ENCODE measurements at places on chromosomes 12 and 14.

DNA sequence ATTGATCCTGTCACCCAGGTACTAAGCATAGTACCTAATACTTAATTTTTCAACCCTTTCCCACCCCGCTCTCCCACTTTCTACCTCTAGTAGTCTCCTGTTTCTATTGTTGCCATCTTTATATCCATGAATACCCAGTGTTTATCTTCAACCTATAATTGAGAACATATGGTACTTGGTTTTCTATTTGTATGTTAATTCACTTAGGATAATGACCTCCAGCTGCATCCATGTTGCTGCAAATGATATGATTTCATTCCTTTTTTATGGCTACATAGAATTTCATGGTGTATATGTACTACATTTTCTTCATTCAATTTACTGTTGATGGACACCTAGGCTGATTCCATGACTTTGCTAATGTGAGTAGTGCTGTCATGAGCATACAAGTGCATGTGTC, 547.3 kb upstream of the NOVA1 start:
- DNase-seq = no peak

DNA sequence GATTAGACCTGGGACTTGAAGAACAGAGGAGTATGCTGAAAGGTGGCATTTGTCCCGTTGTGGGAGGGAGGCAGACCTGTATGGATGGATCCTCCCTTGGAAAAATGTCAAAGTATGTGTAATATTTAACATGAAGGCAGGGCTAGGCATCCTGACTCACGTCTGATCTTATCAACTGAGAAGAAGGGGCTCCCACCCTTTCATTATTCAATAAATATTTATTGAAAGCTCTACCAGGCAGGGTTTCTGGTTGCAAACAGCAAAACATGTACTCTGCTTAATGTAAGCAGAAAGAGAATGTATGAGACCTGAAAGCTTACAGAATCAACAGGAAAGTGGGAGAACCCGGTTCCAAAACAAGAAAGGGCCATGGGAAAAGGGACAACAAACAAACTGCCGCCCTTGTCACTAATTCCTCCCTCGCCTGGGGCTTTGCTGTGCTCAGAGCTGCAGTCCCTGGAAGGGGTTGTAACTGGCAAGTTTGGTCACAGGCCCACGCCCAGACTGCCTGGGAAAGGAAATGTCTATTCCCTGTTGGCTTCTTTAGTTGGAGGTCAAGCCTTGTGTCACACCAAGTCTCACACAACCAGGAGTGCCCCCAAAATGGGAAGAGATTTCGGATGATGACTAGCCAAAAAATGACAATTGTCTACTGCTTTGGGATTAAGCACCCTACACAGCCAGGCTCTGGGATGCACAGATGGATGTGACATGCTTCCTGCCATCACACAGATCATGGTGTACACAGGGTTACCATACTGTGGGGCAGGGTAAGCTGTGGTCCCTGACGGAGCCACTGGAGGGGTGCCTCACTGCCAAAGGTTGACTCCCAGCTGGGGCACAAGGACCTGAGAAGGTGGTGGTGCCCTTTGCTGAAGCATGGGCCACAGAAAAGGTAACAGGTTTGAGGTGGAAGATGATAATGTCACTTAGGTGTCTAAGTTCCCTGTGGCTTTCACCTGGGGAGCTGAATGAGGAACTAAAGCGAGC, 36.8 kb downstream of the RAB35 start:
- DNase-seq = no peak

GRCh38 chr12:108717243-108717642, 14.1 kb downstream of the CORO1C start:
- DNase-seq = no peak

- DNase-seq = no peak
Measured at GRCh38 chr14:61321385-61322010, at the start of gene PRKCH. TSS of gene PRKCH (plus strand) at chr14:61321579. CDS start at chr14:61322102, 523 bp downstream.

DNA sequence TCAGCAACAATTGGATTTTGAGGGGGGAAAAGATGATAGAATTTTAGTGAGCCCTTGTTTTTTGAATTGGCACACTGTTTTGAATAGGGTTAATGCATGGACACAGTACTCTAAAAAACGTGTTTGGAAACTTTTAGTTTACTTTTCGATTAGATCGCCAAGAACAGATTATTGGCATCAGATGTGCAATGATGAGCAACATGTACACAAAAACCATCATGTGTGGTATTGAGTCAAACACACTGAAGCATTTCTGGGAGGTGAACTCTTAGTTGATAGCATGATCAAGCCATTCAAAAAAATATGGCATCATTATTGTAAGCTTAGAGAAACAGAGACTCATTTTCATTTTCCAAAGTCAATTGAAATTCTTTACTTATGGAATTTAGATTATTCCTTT, 329.2 kb downstream of the ADAMTS20 start:
- DNase-seq = no peak

DNA sequence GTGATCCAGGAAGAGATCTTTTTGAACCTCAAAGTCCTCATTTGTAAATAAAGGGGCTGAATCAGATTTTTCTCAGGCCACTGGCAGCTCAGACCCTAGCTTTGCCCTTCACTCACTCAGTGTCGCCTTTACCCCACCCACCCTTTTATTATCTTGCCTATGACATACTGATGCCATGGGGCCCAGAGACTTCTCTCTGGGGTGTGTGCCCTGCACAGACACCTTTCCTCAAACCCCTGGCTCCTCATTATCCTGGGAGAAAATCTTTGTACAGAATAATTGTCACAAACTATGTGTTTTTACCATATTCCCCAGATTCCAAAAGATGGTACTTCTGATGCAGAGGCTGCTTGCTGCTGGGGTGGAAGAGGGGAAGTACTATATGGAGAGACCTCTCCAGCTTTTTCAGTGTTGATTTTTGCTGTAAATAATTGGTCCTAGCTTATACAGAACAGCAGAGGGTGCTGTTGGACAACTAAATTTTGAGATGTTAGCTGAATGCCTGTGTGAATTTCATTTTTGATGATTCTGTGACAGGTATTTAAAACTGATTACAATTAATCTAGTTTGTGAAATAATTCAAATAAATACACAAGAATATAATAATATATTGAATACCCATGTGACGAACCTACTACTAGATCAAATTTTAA, 53.9 kb upstream of the DCD start:
- DNase-seq = peak; percentile 38

GRCh38 chr12:47360771-47361388, 281.1 kb upstream of the AMIGO2 start:
- no peak for DNase-seq

- no peak for DNase-seq
Measured at GRCh38 chr12:115190010-115190770, 506.2 kb upstream of the TBX3 start.

GRCh38 chr14:68439676-68440075, 353.2 kb downstream of the ZFP36L1 start:
- DNase-seq = no peak

GRCh38 chr14:32013083-32013482, 64.0 kb upstream of the ARHGAP5 start:
- DNase-seq = no peak

DNA sequence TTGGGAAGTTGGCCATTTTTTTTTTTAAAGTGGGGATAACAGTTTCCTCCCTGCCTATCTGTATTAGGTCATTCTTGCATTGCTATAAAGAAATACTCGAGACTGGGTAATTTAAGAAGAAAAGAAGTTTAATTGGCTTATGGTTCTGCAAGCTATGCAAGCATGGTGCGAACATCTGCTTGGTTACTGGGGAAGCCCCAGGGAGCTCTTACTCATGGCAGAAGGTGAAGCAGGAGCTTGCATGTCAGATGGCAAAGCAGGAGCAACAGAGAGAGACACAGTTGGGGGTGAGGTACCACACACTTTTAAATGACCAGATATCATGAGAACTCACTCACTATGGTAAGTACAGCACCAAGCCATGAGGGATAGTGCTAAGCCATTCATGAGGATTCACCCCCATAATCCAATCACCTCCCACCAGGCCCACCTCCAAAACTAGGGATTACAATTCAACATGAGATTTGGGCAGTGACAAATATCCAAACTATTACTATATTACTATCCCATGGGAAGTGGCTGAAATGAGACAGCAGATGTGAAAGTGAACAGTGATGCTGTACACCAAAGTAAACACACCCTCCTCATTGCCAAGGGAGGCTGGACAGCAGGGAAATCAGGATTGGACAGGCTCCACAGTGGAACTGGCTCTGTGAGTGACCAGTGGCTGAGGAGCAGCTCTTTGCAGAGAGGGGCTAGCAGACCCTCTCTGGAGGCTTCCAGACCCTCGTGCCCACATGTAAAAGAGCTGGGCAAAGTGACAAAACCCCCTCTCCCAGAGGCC, 40.5 kb downstream of the CRACR2A start:
- DNase-seq = no peak

- DNase-seq = no peak
Measured at GRCh38 chr14:76456891-76457586, 81.1 kb downstream of the ESRRB start.

DNA sequence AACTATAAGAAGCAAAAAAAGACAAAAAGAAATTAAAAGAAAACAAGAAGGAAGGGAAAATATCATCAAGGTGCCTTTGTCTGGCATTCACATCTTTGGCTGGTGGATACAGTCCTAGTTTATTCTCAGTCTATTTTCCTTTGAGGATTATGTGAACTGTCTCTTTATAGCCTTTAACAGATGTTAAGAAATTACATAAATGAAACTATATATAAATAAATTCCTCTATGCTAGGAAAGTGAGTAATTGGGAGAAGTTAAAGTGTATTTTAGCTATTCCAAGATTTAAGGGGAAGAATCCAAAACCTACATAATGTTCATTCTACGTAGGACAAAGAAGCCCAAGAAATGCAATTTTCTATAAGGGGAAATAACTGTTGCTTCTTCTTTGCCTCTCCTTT, 316.3 kb downstream of the ADAMTS20 start:
- no peak for DNase-seq

- DNase-seq = no peak
Measured at GRCh38 chr12:105214670-105215375, 21.2 kb downstream of the APPL2 start.

GRCh38 chr12:118544569-118544968, 168.2 kb downstream of the SUDS3 start:
- DNase-seq = no peak

DNA sequence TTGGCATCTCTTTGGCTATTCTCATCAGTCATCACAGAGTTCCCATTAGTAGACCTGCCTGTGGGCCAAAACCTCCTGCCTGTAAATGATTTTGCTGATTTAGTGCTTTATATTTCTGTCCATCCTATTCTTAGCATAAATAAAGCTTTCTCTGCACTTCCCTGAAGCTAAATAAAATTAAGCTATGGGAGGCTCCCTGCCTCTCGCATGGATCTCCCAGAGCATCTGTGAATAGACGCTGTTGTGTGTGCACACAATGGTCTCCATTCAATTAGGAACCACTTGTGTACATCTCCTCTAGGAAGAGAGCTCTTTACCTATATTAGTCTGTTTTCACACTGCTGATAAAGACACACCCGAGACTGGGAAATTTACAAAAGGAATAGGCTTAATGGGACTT, 80.4 kb downstream of the PPFIBP1 start:
- DNase-seq = no peak

- peak; percentile 21 for DNase-seq
Measured at GRCh38 chr12:65306366-65307168, 28.1 kb downstream of the MSRB3 start.

GRCh38 chr14:40986655-40987054, 620.0 kb upstream of the LRFN5 start:
- no peak for DNase-seq

- DNase-seq = no peak
Measured at GRCh38 chr12:97293541-97293940, 169.1 kb upstream of the RMST start.

- no peak for DNase-seq
Measured at GRCh38 chr14:61280526-61281185, 482 bp downstream of the TMEM30B start.

DNA sequence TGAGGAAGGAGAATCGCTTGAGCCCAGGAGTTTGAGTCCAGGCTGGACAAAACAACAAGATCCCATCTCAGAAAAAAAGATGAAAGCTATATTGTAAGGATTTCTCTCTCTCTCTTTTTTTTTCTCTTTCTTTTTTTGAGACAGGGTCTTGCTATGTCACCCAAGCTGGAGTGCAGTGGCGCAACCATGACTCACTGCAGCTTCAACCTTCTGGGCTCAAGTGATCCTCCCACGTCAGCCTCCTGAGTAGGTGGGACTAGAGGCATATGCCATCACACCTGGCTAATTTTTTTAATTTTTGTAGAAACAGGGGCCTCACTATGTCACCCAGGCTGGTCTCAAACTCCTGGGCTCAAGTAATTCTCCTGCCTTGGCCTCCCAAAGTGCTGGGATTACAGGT, 5.8 kb upstream of the MRPL42 start:
- no peak for DNase-seq

GRCh38 chr14:76007852-76008251, 22.3 kb downstream of the IFT43 start:
- DNase-seq = no peak

Measured in SHP77 (cell line).